Epithelial cell of proximal tubule (primary cell): ENCODE measurements at places on chromosomes 16 and 17.

- no peak for DNase-seq
Observed at GRCh38 chr16:4981473-4981872, 23.3 kb downstream of the SEC14L5 start.

DNA sequence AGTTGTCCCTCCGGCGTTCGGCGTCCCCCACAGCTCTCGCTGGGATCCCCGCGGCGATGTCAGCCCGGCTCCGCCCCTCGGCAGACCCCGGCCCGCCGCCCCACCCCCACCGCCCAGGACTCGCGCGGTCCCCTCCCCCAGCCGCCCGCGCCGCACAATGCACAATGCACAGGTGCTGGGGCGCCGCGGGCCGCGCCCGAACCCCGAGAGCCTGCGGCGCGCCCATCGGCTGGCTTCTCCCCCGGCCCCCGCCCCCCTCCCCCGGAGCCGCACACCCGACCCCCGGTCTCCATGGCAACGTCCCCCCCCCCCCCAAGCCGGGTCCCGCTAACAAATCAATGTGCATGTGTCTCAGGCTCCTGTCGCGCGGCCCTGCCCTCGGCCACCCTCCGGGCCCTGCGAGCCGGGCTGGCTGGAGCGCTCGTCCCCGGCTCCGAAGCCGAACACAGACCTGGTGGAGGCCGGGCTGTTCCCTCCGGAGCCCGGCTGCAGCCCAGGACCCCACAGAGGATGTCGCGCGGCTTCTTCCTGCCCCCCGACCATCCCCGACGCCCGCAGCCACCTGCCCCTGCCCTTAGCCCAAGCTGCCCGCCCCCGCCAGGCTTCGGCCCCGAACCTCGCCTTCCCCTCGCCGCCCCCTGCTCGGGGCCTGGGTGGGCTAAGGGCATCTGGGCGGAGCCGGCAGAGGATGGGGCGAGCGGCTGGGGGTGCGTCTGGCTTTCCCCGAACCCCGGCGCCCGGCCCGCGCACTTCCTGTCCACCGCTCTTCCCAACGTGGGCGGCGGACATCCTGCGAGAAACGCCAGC, 818 bp upstream of the CBX8 start:
- no peak for DNase-seq

DNA sequence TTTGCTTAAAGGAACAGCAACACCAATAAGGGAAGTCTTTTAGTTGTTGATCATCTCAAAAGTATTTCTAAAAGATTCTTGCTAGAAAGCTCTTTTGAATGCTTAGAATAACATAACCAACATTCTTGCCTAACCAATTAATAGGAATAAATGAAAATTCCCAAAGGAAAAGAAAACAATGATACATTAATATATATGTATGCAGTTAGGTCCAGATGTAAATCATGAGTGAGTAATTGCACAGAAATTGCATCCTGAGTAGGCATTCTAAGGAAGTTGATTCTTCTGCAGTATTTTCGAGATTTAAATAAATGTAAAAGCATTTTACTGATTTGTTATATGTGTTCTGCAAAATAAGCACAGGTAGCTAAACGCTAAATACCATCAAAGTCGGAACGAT, 22.1 kb downstream of the COX10 start:
- DNase-seq, result no peak

GRCh38 chr16:70634861-70635260, 11.5 kb upstream of the IL34 start:
- DNase-seq, result no peak

DNA sequence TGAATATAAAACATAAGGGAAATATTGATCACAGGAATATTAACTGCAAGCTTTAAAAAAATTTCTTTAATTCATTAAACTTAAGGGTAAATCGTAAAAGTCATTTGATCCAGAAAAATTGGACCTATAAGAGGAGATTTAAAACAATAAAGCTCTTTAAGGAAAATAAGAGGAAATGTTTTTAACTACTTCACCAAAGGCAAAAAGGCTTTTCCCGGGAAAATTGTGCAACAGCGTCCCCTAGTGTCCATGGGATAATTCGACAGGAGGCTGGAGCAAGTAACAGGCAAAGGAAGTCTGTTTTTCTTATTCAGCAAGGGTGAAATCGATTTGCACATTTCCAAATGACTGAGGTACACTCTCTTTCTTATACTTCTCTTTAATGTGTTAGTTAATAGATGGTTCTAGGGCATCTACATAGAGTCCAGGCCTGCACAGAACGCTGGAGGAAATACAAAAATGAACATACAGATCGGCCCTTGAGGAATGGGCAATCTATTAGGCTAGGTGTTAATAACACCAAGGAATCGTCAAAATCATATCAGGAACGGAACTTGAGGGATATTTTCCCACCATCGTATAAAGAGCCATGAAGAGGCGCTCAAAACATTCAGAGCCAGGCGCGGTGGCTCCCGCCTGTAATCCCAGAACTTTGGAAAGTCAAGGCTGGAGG, 61.4 kb downstream of the ZNF18 start:
- DNase-seq, result no peak

DNA sequence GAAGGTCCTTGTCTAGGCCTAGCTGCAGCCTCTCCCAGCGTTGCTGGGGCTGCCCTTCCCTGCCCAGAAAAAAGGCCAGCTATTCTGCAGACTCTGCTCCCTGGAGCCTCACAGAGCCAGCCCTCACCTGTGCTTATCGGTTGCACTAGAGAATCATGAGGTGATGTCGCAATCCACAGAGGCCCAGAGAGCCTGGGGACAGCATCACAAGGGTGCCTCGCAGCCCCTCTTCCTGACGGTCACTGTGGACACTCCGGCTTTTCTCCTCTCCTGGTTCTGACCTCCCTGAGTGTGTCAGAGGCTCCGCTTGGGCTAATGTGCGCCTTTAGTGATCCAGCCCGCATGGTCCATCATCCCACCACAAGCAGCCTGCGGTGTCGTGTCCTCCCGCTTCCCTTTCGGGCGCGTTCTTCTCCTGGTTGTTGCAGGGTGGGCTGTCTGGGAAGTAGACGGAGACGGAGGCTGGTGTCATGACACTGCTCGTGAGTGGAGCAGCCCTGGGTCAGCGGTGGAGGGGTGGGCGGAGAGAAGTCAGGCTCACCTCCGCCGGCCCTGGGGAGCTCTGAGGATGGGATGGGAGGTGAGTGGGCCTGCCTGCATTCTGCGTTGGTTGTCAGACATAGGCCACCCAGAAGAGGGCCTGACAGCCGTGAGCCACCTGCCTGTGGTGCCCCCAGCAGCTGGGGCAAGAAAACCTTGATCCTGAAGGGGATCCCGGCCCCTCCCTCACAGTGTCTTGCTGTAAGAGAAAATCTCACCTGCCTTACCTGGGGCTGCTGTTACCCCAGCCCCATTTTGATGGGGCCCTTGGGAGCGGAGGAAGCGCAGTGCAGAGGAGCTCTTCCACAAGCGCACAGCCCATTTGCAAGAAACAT, 165.9 kb upstream of the CHMP6 start:
- no peak for DNase-seq

- no peak for DNase-seq
Observed at GRCh38 chr17:3845621-3846436, at the start of gene NCBP3. TSS of gene NCBP3 (minus strand) at chr17:3846246. CDS start at chr17:3846223, 23 bp downstream.

GRCh38 chr16:55817236-55817912, 15.5 kb downstream of the CES1 start:
- no peak for DNase-seq

DNA sequence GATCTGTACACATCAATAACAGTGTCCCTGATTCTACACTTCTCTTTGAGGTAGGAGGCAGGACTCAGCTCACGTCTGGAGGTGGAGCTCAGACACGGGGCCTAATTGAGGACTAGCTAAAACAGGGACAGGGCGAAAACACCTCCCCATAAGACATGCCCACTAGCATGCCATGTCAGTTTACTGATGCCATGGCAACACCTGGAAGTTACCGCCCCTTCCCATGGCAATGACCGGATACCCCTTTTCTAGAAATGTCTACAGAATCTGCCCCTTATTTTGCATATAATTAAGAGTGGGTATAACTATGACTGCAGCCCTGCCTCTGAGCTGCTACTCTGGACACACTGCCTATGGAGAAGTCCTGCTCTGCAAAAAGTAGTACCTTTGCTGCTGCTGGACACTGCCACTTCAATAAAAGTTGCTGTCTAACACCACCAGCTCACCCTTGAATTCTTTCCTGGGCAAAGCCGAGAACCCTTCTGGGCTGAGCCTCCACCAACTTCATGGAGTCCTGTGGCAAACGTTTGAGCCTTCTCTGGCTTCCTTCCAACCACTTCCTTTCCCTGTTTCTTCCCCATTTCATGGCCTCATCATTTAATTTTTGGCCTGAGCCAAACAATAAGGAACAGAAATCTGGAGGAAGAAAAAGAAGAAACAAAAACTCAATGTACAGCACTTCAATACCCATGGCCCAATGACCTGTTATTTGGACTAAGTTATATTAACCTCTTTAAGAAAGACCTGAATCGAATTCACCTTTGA, 21.0 kb downstream of the PHB1 start:
- DNase-seq, result no peak

DNA sequence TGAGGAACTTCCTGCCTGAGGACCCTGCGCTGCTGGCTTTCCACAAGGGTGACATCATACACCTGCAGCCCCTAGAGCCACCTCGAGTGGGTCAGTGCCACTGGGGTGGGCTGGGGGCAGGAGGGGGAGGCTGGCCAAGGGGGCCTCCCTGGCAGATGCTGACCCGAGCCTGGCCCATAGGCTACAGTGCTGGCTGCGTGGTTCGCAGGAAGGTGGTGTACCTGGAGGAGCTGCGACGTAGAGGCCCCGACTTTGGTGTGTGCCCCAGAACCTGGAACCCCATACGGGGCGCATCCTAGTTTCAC, 26.7 kb upstream of the ALKBH5 start:
- DNase-seq, result no peak

GRCh38 chr16:1667271-1667670, 10.8 kb upstream of the JPT2 start:
- DNase-seq, result no peak

DNA sequence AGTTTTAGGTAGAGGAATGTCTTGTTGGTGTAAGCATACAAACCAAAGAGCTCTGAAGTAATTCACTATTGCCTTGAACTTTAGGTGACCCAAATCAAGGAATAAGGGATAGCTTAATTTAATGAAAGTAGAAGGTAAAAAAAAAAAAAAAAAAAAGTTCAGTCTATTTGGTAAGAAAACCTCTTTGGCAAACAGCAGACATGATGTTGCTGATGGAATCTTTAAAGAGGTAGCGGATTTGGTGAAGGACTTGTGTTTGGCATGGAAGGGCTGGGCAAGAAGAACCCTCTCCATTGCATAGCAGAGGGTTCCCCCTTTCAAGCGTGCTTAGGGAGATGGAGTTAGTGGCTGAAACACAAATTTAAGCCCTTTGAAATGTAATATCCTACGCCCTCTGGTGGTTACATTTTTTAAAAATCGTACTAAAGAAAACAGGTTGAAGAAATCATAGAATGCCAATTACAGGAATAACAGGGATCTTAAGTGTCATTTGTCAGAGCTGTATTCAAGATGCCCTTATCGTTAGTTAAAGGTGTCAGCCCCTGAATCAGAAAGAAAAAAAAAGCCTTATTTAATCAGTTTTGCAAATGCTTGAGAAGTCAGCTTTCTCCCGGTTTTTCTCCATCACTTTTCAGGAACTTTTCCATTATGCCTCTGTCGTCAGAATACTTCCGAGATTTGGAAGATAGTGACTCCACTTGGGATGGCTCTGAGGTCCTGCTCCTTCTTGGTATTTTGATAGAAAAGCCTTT, 383.1 kb downstream of the KCNJ2 start:
- no peak for DNase-seq

GRCh38 chr17:66383333-66383732, 80.9 kb downstream of the PRKCA start:
- no peak for DNase-seq

- no peak for DNase-seq
Observed at GRCh38 chr17:17831208-17832031, 5.4 kb downstream of the SREBF1 start.

DNA sequence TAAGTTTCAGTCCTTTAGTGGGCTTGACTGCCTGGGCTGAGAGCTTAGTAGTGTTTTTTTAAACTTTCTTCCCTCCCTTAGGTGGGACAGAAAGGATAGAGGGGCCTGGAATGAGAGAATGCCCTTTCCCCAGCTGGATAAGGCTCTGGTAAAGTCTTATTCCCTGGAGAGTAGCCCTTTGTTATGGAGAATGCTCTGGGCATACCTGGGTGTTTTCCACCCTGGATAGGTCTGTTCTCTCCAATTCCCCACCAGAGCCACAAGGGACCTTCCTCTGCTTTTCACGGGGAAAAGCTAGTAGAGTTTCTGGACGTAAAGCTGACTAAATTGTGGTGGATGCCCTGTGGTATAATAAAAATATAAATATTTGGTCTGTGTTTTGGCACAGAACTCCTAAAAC, 164.1 kb downstream of the HS3ST4 start:
- no peak for DNase-seq

DNA sequence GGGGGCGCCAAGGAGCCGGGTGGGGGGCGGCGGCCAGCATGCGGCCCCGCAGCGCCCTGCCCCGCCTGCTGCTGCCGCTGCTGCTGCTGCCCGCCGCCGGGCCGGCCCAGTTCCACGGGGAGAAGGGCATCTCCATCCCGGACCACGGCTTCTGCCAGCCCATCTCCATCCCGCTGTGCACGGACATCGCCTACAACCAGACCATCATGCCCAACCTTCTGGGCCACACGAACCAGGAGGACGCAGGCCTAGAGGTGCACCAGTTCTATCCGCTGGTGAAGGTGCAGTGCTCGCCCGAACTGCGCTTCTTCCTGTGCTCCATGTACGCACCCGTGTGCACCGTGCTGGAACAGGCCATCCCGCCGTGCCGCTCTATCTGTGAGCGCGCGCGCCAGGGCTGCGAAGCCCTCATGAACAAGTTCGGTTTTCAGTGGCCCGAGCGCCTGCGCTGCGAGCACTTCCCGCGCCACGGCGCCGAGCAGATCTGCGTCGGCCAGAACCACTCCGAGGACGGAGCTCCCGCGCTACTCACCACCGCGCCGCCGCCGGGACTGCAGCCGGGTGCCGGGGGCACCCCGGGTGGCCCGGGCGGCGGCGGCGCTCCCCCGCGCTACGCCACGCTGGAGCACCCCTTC, 484 bp downstream of the FZD2 start:
- no peak for DNase-seq

GRCh38 chr17:70763018-70763417, 593.7 kb downstream of the KCNJ2 start:
- no peak for DNase-seq

DNA sequence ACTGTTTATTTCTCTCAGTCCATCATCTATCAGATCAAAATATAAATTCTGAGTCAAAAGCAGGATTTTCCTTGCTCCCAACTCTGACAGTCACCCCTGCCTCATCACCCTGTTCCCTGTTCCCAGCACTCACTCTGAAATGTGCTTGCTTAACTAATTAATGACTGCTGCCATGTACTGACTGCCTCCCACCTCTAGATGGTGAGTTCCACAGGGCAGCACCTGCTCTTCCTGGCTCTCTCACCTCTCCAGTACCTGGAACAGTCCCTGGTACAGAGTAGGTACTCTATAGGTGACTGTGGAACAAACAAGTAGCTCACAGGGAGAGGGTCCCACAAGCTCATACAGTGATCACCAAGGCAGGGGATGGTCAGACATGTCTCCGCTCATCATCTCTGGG, 114.3 kb upstream of the C16orf82 start:
- no peak for DNase-seq

GRCh38 chr16:67657751-67658518, 2.1 kb downstream of the ACD start:
- DNase-seq, result no peak
